Hair follicular keratinocyte (primary cell): ENCODE measurements at places on chromosomes 13 and 19. TPM values are rescaled to one million over a fixed set of nuclear protein-coding genes. Genes with fewer than 3 reads are reported as not detected.

SLC25A23 gene
- 28.1 and 38.4 TPM in 2 replicates for total RNA-seq

C1QTNF9 gene
- total RNA-seq: not detected in 2 replicates

ADAT3 gene
- total RNA-seq: 4.8 and 5.1 TPM in 2 replicates

SYCN gene
- not detected in 2 replicates for total RNA-seq

NCAN gene
- not detected in 2 replicates for total RNA-seq
